ENCODE measurements at places on chromosomes 3 and 15.

DNA sequence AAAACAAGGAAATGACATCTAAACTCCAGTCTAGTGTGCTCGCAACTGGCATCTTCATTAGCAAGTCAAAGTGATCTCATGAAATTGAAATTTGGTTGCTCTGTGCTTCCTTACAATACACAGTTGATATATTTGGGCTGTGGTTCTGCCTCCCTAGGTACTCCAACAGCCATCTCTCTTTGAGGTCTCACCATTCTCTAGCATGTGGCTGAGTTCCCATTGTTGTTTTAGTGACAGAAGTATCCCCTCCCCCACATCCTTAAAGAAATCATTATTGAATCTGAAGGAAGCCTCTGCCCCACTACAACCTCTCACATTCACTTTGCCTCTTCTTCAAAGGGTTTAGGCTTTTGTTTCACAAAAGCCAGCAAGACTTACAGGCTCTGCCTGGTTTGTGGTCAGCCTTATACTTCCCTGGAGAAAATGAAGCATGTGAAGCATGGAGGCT is 516.5 kb downstream of the NLGN1 start:
- no peak for DNase-seq

- DNase-seq: no peak
These were observed 184.1 kb upstream of the TLE3 start for GRCh38 chr15:70281811-70282307.

DNA sequence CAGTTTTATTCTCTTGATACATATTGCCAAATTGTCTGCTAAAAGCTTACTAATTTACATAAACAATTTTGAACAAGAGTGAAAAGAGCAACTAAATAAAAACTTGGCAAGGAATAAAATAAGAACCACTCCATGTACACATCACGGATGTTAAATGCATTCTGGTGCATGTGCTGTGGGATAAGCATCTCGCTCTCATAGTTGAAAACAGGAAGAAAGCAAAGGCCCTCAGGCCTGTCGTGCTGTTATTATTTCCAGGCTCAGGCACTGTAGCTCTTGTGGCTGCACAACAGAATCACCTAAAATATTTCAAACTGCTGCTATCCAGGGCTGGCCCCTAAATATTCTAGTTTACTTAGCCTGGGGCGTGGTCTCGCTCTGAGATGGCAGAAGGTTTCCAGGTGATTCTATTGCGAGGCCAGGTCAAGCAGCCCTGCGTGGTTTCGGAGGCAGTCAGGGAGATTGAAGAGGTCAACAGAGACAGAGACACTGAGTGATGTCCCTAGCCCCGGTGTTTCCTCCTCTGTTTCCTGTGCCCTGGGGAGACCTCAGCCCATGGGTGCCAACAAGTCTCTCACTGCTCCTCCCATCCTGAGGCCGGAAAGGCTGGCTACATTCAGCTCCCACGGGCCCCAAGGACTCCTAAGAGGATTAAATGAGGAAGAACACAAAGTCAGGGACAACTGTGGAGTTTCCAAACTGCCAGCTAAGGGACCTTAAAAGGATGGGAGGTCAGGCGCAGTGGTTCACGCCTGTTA is 18.2 kb upstream of the PDIA5 start:
- no peak for DNase-seq

DNA sequence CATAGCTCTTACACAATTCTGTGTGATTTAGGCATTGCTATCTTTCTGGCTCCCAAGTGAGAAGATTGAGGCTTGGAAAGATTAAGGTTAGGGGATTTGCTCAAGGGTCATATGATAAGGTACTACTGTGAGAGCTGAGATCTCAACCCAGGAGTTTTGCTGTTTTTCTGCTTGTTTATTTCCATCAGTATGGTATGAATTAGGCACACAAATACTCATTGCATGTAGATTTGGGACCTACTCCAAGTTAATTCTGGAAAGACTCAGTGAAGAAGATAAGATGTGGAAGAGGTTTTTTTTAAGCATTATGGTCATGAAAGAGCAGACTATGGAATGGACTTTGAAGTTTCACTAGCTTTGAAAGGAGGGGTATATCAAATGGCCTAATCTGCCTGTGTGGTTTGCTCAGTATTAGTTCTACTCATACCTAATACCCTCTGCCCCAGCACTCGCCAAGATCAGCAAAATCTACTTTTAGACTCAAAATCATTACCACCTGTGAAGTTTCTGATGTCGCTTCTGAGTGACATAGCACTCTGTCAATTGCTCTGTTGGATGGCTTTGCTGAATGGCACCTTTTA is 12.5 kb downstream of the MBNL1 start:
- DNase-seq: no peak

DNA sequence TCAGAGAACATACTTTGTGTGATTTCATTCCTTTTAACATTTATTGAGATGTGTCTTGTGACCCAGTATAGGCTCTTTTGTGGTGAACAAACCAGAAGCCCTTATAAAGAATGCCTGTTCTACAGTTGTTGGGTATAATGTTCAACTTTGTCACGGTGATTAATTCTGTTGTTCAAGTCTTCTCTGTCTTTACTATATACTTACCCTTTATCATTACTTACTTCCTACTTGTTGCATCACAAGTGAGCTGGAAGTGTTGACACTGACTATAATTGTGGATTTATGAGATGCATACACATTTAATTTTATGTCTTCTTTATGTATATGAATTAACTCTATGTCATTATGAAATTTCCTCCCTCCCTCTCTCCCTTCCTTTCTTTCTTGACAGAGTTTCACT is 59.7 kb upstream of the TBL1XR1 start:
- DNase-seq: no peak

GRCh38 chr3:146449076-146449475 is 20.3 kb downstream of the PLSCR2 start:
- no peak for DNase-seq

GRCh38 chr15:95410757-95411156 is 919.7 kb upstream of the NR2F2 start:
- DNase-seq: no peak

DNA sequence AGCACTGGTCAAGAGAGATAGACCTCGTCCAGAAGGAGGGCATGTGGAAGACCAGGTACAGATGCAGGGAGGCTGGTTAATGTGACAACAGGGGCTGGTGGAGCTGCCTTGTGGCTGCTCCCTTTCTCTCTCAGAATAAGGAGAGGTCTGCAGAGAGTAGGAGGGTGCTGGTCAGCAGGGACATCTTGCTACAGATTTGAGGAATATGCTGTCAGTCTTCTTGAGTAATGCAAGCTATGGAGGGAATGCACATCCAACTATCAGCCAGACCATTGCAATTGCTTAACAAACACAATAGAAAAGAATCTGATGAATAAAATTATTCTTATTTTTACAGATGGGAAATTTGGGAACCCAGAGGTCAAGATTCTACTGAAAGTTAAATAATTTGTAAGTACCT is 20.3 kb upstream of the SIAH2 start:
- no peak for DNase-seq

GRCh38 chr3:58333206-58334012 is 717 bp downstream of the PXK start:
- no peak for DNase-seq

DNA sequence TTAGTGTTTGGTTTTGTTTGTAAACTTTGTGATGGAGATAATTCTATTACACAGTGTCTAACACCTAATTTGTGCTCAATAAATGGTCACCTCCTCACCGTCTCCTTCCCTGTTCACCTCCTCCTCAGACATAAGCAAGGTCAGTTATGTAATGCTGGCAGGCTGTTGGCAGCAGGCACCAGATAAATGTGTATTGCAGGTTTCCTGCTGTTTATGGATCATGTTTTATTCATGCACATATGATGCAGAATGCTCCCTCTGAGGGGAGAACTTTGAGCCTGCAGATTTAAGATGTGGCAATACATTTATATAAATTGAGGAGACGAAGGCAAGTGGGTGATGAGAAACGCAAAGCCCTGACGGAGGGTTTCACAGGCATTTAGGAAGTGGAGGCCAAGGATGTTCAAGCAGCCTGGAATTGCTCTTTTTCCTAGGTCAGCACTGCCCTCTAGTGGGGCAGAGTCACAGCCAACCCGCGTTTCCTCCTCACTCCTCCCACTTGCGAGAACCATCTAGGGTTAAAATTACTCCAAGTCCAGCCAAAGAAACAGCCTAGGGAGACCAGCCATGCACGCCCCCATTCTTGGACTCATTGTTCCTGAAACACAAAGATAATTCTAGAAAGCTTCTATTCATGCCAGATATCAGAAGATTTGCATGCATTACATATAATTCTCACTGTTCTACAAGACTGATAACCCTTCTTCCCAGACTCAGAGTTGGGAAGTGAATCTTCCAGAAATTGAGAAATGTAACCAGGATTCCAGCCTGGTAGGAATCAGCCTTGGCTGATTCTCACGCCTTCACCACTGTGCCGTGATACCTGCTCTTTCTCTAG is 228.7 kb downstream of the SLCO3A1 start:
- DNase-seq: no peak

- no peak for DNase-seq
These were observed 11.2 kb downstream of the ALDH1A3 start for GRCh38 chr15:100890850-100891249.

- no peak for DNase-seq
These were observed 16.5 kb downstream of the CCDC66 start for GRCh38 chr3:56573501-56573900.

GRCh38 chr3:175397372-175397771 is 538.2 kb downstream of the NAALADL2 start:
- no peak for DNase-seq

DNA sequence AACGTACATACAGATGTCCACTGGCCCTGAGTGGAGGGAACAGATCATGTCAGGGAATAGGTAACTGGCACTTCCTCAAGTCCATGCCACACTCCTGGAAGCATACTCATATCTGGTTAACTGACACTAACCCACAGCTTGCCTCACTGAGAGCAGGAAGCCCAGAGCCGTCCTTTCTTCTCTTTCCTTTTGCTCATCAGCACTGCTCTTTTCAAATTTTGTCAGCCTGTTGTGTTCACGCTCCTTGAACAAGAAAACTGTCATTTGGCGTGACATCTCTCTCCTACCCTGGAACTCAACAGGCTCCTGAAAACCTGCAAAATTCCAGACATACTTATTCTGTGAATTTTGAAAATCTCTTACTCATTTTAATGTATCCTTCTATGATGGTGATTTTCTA is 360.2 kb downstream of the MAGI1 start:
- DNase-seq: no peak

GRCh38 chr15:85318048-85318731 is 62.2 kb upstream of the AKAP13 start:
- DNase-seq: no peak

DNA sequence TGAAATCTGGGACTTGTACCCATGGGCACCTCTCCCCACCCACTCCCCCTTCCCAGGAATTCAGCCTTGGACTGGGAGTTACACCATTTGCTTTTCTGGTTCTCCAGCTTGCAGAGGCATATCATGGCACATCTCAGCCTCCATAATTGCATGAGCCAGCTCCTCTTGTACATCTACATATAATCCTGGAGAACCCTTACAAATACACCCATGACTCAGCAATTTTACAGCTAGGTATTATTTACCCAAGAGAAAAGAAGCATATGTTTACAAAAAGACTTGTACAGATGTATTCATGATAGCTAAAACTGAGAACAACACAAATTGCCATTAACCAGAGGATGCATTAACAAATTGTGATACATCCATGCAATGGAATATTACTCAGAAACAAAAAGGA is 58.4 kb downstream of the RPLP1 start:
- no peak for DNase-seq

DNA sequence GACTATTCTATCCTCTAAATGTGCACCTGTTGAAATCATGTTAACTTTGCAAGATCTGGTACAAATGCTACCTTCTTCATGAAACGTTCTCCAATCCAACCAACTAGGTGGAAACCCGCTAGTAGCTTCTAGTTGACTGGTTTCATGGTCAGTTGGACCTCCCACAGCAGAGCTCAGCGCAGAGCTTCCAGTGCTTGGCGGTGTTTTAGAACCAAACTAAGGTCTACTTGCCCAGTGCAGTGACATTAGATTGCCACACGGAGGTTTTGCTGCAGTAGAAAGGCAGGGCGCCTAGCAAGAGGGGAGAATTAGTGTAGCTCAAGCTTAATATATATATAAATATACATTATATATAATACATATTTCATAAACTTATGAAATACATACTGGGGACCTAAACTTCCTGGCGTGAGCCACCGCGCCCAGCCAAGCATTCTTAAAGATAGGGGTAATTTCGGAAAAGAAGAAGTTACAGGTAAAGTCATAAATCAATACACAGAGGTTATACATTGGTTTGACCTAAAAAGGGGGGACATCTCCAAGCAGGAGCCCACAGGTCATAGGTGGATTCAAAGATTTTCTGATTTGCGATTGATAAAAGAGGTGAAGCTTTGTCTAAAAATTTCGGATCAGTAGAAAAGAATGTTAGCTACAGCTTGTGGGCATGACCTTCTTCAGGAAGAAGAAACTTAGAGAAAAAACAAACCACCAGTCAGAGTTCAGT is 2.1 kb upstream of the OXSR1 start:
- DNase-seq: no peak

GRCh38 chr15:38171973-38172372 is 80.7 kb upstream of the SPRED1 start:
- DNase-seq: no peak

DNA sequence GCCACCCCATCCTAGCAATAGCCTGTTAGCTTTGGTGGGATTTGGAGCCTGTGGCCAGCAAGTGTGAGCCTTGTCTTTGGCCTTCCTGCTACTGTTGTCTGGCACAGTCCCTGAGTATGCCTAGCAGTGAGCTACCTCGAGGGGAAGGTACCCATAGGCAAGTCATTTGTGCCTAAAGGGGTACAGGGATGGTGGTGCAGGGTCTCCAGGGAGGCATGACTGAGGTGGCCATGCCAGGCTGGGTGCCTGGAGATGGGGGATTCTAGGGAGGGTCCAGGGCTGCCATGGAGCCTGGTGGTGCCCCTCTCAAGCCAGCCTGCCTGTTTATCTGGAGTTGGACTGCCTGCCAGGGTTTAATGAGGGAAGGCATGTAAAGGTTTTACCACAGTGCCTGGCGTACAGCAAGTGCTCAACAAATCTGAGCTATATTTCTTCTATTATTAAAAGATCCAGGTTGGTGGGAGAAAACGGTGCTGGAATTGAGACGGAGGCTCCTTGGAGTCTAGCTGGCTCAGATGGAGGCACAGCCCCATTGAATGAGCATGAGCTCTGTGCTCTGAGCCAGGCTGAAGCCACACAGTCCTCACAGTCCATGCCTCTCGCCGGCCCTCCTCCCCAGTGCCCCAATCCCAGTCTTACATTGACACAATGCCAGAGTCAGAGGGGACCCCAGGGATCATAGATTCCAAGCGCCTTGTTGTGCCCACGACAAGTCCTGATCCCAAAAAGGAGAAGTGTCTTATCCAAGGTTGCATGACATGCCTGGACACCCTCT is 76.2 kb downstream of the CORO2B start:
- no peak for DNase-seq

- DNase-seq: no peak
These were observed 22.3 kb downstream of the CD200 start for GRCh38 chr3:112355307-112355687.

DNA sequence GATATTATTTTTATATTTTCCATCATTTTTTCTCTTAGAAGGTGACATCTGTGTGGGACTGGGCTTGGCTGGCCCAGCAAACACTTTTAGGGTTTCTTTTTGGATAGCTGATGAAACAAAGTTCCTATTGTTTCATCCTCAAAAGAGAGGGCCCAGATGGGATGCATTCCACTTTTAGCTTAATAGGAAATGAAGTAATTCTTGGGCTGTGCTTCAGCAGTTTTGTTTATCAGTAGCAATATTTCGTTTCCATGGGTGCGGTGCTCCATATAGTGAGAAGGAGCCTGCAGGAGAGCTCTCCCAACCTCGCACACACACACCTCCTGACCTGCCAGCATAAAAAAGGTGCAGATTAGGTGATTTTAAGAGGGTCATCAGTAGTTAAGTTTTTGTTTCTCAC is 147.5 kb downstream of the AKAP13 start:
- no peak for DNase-seq

Data from stimulated activated CD8-positive, alpha-beta memory T cell treated with anti-CD3 and anti-CD28 coated beads, Interleukin-4, amount 100 ng/mL, for 4 hours (primary cell).